ENCODE measurements at places on chromosomes 12 and 14.

DNA sequence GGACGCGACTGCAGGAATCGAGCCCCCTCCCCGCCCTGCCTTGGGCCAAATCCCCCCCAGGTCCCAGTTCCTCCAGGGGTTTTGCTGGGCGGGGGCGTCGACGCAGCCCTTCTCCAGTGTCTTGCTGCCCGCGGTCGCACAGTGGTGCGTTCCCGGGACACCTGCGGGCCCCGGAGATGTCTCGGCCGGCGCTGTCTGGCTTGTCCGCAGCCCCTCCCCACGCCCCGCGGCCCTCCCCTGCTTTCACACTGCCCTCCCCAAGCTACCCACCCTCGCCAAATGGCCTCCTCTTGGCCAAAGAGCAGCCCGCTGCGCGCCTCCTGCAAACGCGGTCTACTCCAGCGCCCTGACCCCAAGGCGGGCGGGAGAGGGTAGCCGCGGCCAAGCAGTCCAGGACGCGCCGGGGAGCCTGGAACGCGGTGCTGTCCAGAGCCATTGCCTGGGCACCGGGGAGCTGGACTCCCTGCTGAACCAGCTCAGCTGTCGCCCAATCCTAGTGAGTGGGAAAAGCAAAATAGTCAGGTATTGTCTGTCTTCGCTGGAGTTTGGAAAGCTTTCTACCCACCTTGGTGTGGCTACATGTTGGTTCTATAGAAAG is 122.0 kb downstream of the AACS start:
- no peak for DNase-seq

- no peak for DNase-seq
Observed at GRCh38 chr12:113880326-113880725, 85.8 kb downstream of the RBM19 start.

GRCh38 chr12:82872088-82872487 is 185.4 kb downstream of the TMTC2 start:
- DNase-seq, result no peak

GRCh38 chr14:87449016-87449415 is 544.0 kb downstream of the GALC start:
- DNase-seq, result no peak

- DNase-seq, result no peak
Observed at GRCh38 chr12:119870457-119870856, 6.7 kb downstream of the CIT start.

- no peak for DNase-seq
Observed at GRCh38 chr12:38490073-38490472, 173.5 kb downstream of the ALG10B start.

GRCh38 chr14:32744811-32745445 is 193.8 kb upstream of the NPAS3 start:
- no peak for DNase-seq

Measured in activated CD8-positive, alpha-beta T cell treated with anti-CD3 and anti-CD28 coated beads for 36 hours (primary cell).